ENCODE measurements at places on chromosomes 16 and 17. TPM values are rescaled to one million over a fixed set of nuclear protein-coding genes. Genes with fewer than 3 reads are reported as not detected.

DNA sequence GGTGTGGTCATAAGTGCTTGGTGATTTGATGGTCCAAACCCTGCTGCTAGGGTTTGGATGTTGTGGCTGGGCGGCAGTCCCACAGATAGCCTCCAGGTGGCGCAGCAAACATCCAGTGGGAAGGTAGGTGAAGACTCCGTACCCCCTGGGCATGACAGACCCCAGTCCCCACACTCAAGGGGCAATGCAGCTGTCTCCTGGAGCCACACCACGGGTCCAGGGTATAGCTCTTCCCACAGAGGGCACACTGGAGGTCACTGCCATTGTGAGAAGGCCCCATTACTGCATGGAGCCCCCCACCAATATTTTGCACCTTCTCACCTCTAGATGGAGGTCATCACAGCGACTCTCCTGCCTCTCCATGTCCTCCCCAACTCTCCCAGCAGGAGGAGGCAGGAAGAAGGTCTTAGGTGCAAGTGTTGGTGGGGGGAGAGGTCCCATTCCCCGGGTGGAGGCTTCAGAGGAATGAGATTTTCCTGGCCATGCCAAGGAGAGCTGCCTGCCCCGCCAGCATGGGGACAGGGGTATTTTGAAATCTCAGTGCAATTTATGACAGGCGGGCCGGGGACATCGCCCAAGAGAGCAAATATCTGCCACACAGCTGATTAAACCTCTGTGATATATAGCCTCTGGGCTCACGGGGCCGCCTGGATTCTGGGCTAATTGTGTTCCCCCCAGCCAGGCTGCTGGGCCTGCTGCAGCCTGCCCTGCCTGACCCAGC is 17.1 kb upstream of the C17orf113 start:
- DNase-seq: peak; percentile 54

GRCh38 chr17:34246446-34246845 is 8.6 kb upstream of the CCL2 start:
- peak; percentile 97 for DNase-seq

Gene ZNF821
- polyA plus RNA-seq: 4.9 TPM

Gene CTRB2
- not detected for polyA plus RNA-seq

Data from CD14-positive monocyte (primary cell).